ENCODE measurements at places on chromosomes 4 and X. TPM values are rescaled to one million over a fixed set of nuclear protein-coding genes. Genes with fewer than 3 reads are reported as not detected.

Gene EDA2R
- 6.3 TPM for total RNA-seq

Gene HOPX
- total RNA-seq, result 3.7 TPM

Gene DOK7
- total RNA-seq, result not detected

Gene ZXDA
- 8.3 TPM for total RNA-seq

Gene SLITRK4
- 3.6 TPM for total RNA-seq

Gene PAGE3
- not detected for total RNA-seq

Gene TREX2
- 2.8 TPM for total RNA-seq

Gene RAI2
- 0.09 TPM for total RNA-seq

Gene SPP1
- total RNA-seq, result not detected

Gene CCDC158
- not detected for total RNA-seq

Gene NAA11
- total RNA-seq, result not detected

Gene PNCK
- total RNA-seq, result 0.09 TPM

Gene MAGEA2
- not detected for total RNA-seq

Gene PJA1
- 18.7 TPM for total RNA-seq

Gene TCEAL2
- total RNA-seq, result not detected

Gene CMC4
- 6.0 TPM for total RNA-seq

Gene NEUROG2
- total RNA-seq, result not detected

Gene GLUD2
- 1.2 TPM for total RNA-seq

Gene ZNF518B
- total RNA-seq, result 27.7 TPM

Gene CT55
- not detected for total RNA-seq

Gene NSUN7
- total RNA-seq, result under 0.01 TPM

Gene SLC34A2
- total RNA-seq, result not detected

Gene GAGE12J
- total RNA-seq, result not detected

Gene SPATA4
- 0.09 TPM for total RNA-seq

Gene MAOA
- total RNA-seq, result 74.5 TPM

Gene EMCN
- 40.8 TPM for total RNA-seq

Gene TRIML2
- total RNA-seq, result not detected

Gene CLDN24
- total RNA-seq, result not detected

Gene HSFX3
- total RNA-seq, result not detected

Gene GRK4
- 4.4 TPM for total RNA-seq

Gene ZDHHC15
- total RNA-seq, result not detected

Gene CXorf49
- not detected for total RNA-seq

Gene LGI2
- total RNA-seq, result under 0.01 TPM

Gene GAGE2A
- total RNA-seq, result not detected

Gene RNF113A
- total RNA-seq, result 15.6 TPM
